PC-3 (cell line): ENCODE measurements at places on chromosomes 1 and 21.

GRCh38 chr21:44753357-44753756, 42.0 kb upstream of the TSPEAR start:
- DNase-seq = no peak
- H3K4me1 ChIP-seq = peaks cover 41% of the 10 kb centered on the region
- H3K27me3 ChIP-seq = no peaks in the 10 kb centered on the region
- H3K27ac ChIP-seq = peak overlapping the region; percentile 78

- no peaks in the 10 kb centered on the region for H3K36me3 ChIP-seq
- H3K4me3 ChIP-seq = no peak overlapping the region
- no peaks in the 10 kb centered on the region for H3K4me1 ChIP-seq
- H3K27me3 ChIP-seq = no peaks in the 10 kb centered on the region
- DNase-seq = no peak
Measured at GRCh38 chr1:188958461-188959115, 1519.1 kb downstream of the BRINP3 start.

DNA sequence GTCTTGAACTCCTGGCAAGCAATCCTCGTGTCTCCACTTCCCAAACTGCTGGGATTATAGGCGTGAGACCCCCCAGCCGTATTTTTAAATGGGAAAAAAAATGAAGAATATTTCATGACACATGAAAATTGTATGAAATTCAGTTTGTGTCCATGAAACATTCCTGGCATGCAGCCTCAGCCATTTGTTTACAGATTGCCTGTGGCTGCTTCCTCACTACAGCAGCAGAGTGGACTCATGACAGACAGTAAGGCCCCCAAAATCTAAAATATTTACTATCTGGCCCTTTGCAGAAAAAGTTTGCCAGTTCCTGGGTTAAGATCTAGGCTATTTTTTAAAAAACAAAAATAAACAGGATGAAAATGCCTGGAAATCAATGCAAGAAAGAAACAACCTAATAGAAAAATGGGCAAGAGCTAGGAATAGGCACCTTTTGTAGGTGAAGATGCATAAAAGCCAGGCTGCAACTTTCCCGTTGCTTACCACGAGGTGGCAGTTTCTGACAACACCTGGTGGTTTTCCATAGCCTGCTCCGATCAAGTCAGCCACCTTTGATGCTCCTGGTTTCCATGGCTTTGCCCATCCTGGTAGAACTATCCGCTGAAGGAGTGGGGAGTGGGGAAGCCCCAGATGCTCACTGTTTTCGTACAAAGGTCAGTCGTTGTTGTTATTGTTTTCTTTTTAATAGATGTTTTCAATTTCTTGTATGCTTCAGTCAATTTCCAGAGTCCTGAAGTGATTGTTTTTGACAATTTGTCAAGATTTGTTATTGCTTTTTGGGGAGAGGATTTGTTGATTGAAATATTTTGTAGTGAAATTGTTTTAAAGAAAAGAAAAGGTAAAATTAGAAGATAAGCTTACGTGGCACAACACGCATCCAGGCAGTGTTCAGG, 24.3 kb downstream of the UBE2Q1 start:
- no peak overlapping the region for H3K4me3 ChIP-seq
- H3K36me3 ChIP-seq = no peaks in the 10 kb centered on the region
- DNase-seq = peak; percentile 76
- no peaks in the 10 kb centered on the region for H3K4me1 ChIP-seq
- peaks cover 35% of the 10 kb centered on the region for H3K27me3 ChIP-seq

DNA sequence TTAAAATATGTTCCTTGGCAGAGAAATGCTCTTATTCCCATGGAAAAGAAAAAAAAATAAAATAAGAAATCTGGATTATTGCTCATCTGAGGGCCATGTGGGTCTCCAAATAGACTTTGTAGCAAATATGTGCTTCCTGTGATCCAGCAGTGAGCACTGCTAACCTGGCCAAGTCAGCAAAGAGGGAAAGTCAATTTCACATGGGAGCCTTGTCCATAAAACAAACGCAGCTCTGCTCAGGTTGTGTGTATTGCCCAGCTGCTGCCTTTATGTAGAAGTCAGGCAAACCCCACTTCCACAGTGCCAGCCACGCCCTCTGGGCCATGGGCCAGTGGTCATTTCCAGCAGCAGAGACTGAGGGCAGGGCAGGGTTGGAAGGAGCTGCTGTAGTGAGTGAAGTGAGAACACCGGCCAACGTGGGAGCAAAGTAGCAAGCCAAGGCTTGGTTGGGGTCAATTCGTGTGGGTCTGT, 174.3 kb downstream of the LYPLAL1 start:
- H3K4me3 ChIP-seq = no peak overlapping the region
- no peak overlapping the region for H3K27ac ChIP-seq
- no peak for DNase-seq
- H3K36me3 ChIP-seq = peaks cover 11% of the 10 kb centered on the region; the same call in 1 of the 2 replicates

DNA sequence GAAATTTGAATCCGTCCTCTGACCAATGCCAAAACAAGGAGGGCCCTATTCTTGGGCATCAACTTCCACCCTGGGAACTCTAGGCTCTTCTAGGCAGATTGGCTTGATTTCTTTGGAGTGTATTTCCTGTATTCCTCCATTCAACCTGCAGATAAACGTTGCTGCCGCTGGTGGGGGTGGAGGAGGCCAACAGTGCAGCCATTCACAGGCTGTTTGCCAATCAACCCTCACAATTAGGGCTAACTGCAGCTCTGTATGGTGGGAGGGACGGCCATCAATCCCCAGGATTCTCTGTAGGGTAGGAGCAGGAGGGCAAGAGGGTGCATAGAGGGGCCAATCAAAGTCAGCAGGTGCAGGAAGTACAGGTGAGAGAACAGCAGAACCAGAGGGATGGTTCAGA, 273.1 kb upstream of the PROX1 start:
- H3K27me3 ChIP-seq = peaks cover 26% of the 10 kb centered on the region
- no peak overlapping the region for H3K4me3 ChIP-seq
- no peaks in the 10 kb centered on the region for H3K4me1 ChIP-seq
- H3K27ac ChIP-seq = no peak overlapping the region
- no peak for DNase-seq
- no peaks in the 10 kb centered on the region for H3K36me3 ChIP-seq

DNA sequence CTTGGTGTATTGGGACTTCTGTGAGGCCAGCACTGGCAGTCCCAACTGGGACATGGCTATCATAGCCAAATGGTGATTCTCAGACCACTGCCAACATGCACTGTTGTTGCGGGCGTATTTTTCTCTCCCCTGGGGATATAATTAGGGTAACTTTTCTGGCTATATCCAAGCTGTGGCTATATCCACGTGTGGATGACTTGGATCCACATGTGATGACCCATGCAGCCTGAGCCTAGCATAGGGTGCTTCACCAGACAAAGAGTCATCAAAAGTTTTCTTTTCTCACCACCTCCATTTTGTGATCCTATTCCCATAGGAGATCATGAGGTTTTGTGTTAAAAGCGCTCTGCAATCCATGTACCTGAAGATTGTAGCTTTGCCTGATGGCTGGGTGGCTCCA, 51.2 kb upstream of the CSF3R start:
- H3K4me1 ChIP-seq = no peaks in the 10 kb centered on the region
- H3K36me3 ChIP-seq = no peaks in the 10 kb centered on the region
- no peak overlapping the region for H3K27ac ChIP-seq
- no peak for DNase-seq
- peaks cover 57% of the 10 kb centered on the region for H3K27me3 ChIP-seq

DNA sequence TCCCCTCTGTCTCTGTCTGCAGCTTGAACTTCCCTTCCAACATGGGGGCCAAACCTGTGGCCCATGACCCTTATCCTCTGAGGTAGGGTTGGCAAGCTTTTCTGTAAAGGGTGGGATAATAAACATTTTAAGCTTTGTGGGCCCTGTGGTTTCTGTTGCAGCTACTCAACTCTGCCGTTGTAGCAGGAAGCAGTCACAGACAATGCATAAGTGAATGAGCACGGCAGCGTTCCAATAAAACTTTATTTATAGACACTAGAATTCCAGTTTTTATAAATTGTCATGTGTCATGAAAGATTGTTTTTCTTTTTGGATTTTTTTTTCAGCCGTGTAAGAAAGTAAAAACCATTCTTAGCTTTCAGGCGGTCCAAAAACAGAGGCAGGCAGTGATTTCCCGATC, 18.2 kb upstream of the CDK18 start:
- H3K36me3 ChIP-seq = no peaks in the 10 kb centered on the region
- H3K4me1 ChIP-seq = no peaks in the 10 kb centered on the region
- H3K27me3 ChIP-seq = peaks cover 7% of the 10 kb centered on the region; the same call in 1 of the 2 replicates
- H3K4me3 ChIP-seq = no peak overlapping the region
- DNase-seq = no peak
- no peak overlapping the region for H3K27ac ChIP-seq

GRCh38 chr1:70038025-70038424, 167.4 kb downstream of the LRRC40 start:
- no peak overlapping the region for H3K4me3 ChIP-seq
- peak; percentile 83 for DNase-seq
- H3K4me1 ChIP-seq = no peaks in the 10 kb centered on the region; the same call in 1 of the 2 replicates
- H3K36me3 ChIP-seq = no peaks in the 10 kb centered on the region
- no peak overlapping the region for H3K27ac ChIP-seq

GRCh38 chr1:41330588-41331545, 30.4 kb upstream of the FOXO6 start:
- H3K36me3 ChIP-seq = no peaks in the 10 kb centered on the region
- H3K4me1 ChIP-seq = no peaks in the 10 kb centered on the region
- DNase-seq = no peak
- H3K27ac ChIP-seq = no peak overlapping the region
- no peak overlapping the region for H3K4me3 ChIP-seq

- H3K36me3 ChIP-seq = no peaks in the 10 kb centered on the region
- no peak overlapping the region for H3K4me3 ChIP-seq
- H3K27me3 ChIP-seq = no peaks in the 10 kb centered on the region
Measured at GRCh38 chr1:115118086-115118485, 28.8 kb upstream of the TSPAN2 start.

DNA sequence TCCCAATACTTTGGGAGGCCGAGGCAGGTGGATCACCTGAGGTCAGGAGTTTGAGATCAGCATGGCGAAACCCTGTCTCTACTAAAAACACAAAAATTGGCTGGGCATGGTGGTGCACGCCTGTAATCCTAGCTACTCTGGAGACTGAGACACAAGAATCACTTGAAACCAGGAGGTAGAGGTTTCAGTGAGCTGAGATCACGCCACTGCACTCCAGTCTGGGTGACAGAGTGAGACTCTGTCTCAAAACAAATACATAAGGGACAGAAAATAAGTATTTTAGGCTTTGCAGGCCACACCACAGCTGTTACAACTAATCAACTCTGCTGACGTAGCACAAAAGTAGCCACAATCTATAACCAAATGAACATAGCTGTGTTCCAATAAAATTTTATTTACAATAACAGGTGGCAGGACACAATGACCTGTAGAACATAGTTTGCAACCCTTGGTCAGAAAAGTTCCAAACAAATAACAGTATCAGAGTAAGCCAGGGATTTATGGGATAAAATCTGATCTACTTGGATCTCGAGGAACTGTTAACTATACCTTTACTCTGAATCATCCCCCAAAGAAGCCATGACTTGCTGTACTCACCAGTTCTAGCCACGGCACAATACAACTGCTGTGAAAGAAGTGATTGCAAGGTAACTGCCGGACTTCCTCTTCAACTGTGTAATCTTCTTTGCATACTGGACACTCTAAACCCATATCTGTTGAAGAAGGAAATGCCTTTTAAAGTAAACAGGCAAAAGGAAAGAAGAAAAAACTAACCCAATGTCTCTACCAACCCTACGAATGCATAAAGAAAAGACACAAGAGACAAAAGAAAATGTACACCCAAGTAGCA, 28.3 kb downstream of the CD160 start:
- no peaks in the 10 kb centered on the region for H3K27me3 ChIP-seq
- DNase-seq = no peak
- H3K4me3 ChIP-seq = no peak overlapping the region
- H3K27ac ChIP-seq = no peak overlapping the region
- peaks cover 14% of the 10 kb centered on the region for H3K4me1 ChIP-seq

DNA sequence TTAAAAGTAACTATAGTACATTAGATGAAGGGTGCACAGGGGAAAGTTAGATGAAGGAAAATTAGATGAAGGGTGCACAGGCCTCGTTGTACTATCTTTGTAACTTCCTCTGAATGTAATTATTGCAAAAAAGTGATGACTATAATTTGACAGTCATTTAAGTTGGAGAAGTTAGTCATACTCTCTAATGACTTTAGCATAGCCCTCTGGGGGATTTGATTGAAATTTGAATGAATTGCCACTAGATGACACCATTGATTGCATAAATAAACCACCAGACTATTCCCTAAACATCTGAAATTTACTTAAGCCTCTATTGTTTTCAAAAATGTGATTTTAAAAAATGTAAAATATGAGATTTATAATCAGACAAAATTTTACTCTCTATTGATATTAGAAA, 102.6 kb downstream of the TPR start:
- no peak overlapping the region for H3K4me3 ChIP-seq
- no peak for DNase-seq
- no peaks in the 10 kb centered on the region for H3K4me1 ChIP-seq

DNA sequence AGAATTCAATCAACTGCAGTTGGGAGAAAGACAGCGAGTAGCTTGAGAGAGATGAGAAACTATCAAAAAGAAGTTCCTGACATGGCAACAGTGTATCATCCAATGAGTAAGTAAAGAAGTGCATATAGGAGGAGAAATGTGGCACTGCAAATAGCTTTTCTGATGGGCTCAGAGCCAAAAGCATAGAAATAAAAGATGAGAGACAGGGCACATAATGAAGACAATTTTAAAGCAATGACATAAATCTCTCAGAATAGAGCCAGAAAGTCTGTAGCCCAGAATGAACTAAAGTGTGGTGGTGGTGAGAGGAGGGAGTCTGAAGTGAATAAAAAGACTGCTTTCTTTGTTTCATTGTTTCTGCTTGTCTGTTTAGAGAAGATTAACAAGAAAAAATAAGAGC, 34.3 kb downstream of the TNFSF18 start:
- no peak overlapping the region for H3K4me3 ChIP-seq
- no peaks in the 10 kb centered on the region for H3K27me3 ChIP-seq
- no peaks in the 10 kb centered on the region for H3K36me3 ChIP-seq
- no peak for DNase-seq
- no peaks in the 10 kb centered on the region for H3K4me1 ChIP-seq
- H3K27ac ChIP-seq = no peak overlapping the region

GRCh38 chr1:21278860-21279845, 11.1 kb downstream of the ECE1 start:
- no peaks in the 10 kb centered on the region for H3K27me3 ChIP-seq
- no peak overlapping the region for H3K4me3 ChIP-seq
- no peak for DNase-seq
- peak overlapping the region; percentile 11; the same call in 1 of the 2 replicates for H3K27ac ChIP-seq
- no peaks in the 10 kb centered on the region; the same call in none of the 2 replicates for H3K36me3 ChIP-seq

DNA sequence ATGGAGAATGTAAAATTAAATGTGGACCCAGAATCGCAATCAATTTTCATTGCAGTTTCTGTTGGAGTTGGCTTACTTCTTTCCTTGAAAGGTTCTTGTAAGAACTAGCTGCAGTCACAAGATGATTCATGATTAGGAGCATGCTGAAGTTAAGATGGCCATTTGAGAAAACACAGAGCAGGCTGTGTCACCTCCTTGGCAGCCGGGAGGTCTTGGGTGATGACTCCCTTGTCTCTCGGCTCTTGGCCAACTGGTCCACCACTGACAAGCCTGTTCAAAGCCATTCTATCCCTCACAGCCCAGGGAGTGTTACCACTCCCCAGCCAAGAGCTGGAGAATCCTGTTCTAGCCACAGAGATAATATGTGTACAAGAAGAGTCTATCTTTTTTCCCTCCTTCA, 40.6 kb downstream of the OPTC start:
- H3K4me3 ChIP-seq = peak overlapping the region; percentile 3; the same call in 1 of the 2 replicates
- no peaks in the 10 kb centered on the region for H3K36me3 ChIP-seq
- H3K4me1 ChIP-seq = peaks cover 63% of the 10 kb centered on the region
- H3K27me3 ChIP-seq = no peaks in the 10 kb centered on the region
- H3K27ac ChIP-seq = peak overlapping the region; percentile 87

GRCh38 chr1:235416662-235417049, 49.4 kb downstream of the TBCE start:
- H3K27me3 ChIP-seq = no peaks in the 10 kb centered on the region
- no peaks in the 10 kb centered on the region; the same call in 1 of the 2 replicates for H3K36me3 ChIP-seq
- peaks cover 6% of the 10 kb centered on the region; the same call in 1 of the 2 replicates for H3K4me1 ChIP-seq
- H3K27ac ChIP-seq = no peak overlapping the region
- no peak overlapping the region for H3K4me3 ChIP-seq
